ENCODE measurements at places on chromosomes 11 and 22.

DNA sequence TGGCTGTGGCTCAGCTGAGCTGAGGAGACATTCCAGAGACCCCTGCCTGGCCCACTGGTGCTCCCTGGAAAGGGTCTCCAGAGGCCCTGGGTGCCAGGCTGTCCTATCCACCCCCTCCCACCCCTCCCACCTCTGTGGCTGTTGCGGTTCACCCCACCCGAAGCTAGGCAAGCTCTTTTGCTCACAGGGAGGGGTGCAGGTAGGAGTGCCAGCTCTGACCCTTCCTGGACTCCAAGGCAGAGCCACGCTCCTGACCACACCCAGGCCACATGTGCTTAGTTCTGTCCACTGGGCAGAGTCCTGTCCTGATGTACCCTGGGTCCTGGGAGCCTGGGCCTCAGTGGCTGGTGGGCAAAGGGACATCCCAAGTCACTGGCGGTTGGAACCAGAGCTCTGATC, 16.4 kb downstream of the IL17REL start:
- no peak for DNase-seq

GRCh38 chr11:117876341-117877119, at the start of gene FXYD6:
Gene FXYD6, minus strand, starts transcription at chr11:117876658. Its CDS starts 33,882 bp downstream, at chr11:117842776.
- peak; percentile 93 for DNase-seq

GRCh38 chr22:44107340-44107739, 73.4 kb upstream of the PARVG start:
- DNase-seq = no peak

DNA sequence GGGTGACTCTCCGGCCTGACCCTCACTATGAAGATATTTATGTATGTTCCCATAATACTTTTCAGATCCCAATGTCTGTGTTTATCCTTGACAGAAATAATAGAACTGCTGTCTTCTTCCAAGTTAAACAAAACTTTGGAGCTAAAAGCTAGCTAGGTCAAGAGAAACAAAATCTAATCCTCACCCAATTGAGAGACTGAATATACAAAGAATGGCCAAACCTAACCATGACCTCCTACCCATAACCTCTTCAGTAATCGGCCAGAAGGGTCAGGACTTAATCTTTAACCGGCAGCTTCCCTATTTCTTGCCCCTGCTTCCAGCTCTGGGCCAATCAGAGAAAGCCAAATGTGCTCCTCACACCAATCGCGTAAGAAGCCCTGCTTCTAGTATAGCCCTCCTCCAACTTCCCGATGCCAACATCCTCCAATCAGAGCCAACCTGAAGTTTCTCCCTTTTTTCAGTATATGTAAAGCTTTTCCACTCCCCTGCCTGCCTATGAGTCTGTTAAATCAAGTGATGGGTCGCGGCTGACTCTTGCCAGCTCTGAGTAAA, 1.7 kb upstream of the DDX6 start:
- no peak for DNase-seq

DNA sequence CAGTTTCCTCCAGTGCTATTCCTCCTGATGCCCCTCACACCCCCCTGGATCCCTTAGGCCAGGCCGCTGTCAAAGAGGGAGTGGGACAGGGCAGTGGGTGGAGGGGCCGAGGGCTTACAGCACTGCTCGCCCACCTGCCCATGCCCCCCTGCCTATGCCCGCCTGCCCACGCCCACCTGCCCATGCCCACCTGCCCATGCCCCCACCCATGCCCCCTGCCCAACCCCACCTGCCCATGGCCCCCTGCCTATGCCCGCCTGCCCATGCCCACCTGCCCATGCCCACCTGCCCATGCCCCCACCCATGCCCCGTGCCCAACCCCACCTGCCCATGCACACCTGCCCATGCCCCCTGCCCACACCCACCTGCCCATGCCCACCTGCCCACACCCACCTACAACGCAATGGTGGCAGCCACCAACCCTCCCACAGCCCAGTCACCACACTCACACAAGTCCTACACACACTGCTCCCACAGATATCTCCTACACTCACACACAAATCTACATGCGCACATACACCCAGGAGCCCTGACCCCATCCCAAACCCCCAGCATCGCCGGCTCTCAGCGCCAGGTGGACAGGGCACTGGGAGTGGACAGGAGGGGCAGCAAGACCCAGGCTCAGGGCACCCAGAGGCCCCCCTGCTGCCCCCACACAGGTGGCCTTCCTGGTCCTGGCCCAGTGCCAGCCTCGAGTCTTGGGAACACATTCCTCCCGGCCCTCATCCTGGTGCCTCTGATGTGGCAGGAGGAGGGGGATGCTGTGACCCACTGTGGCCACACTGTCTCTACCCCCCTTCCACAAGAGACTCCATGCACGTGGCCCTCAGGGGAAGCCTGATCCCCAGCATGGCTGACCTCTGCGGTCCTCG, 61.8 kb downstream of the CYTH4 start:
- peak; percentile 27 for DNase-seq

DNA sequence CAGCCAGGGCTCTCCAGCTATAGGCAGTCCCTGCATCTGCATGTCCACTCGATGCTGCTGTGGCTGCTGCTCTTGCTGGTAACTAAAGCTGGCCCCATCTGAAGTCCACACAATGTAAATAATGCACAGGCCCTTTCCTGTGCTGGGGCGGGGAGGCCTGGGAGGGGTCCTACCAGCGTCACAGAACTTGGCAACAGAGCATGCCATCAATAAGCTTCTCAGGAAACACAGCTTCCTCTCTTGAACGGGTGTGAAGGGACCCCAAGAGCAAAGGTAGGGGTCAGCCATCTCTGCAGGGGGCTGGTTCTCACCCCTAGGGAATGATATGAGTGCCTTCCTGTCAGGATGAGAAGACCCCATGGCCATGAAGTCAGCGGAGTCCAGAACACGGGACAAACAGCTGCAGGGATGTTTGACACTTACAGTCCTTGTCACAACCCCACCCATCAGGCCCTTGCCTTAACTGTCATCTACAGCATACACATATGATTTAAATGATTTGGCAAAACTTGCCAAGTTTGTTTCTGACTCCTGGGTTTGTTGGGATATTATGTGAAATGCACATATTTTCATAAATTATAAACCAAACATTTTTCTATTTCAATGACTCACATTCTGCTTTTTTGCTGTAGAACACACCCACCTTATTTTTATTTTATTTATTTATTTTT, 39.1 kb upstream of the LYVE1 start:
- DNase-seq = no peak

DNA sequence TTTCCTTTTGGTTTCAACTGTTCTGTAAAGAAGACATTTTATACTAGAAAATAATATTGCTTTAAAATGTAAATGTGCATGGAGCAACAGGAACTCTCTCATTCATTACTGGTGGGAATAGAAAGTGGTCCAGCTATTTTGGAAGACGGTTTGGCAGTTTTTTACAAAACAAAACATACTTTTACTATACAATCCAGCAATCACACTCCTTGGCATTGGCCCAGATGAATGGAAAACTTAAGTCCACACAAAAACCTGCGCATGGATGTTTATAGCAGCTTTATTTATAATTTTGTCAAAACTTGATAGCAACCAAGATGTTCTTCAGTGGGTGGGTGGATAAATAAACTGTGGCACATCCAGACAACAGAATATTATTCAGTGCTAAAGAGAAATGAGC, 49.9 kb upstream of the SEPTIN5 start:
- DNase-seq = no peak

- DNase-seq = no peak
Measured at GRCh38 chr11:115052601-115053000, 374.3 kb downstream of the NXPE2 start.

DNA sequence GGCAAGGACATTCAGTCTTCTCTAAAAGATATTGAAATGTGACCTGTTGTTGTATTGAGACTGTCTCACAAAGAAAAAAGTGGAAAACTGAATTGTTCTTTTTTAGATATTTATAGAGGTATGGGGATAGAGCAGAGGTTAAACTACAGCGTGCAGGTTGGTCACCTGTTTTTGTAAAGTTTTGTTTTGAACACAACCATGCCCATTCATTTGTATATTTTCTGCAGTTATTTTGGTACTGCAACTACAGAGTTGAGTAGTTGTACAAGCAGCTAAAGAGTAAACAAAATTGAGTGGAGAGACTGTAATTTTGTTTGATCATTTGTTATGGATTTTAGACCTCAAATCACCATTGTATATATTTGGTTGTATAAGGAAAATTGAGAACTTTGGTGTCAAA, 11.3 kb downstream of the EED start:
- no peak for DNase-seq

GRCh38 chr11:118109231-118109630, 22.5 kb upstream of the SMIM35 start:
- DNase-seq = no peak

- DNase-seq = no peak
Measured at GRCh38 chr11:3231550-3231850, 717 bp downstream of the MRGPRE start.

GRCh38 chr22:17980015-17980590, 44.3 kb downstream of the MICAL3 start:
- no peak for DNase-seq

- DNase-seq = no peak
Measured at GRCh38 chr11:130051082-130051481, 18.6 kb upstream of the APLP2 start.

GRCh38 chr11:76601272-76601671, 69.3 kb downstream of the LRRC32 start:
- no peak for DNase-seq

- no peak for DNase-seq
Measured at GRCh38 chr11:86735451-86736290, 63.3 kb upstream of the ME3 start.

DNA sequence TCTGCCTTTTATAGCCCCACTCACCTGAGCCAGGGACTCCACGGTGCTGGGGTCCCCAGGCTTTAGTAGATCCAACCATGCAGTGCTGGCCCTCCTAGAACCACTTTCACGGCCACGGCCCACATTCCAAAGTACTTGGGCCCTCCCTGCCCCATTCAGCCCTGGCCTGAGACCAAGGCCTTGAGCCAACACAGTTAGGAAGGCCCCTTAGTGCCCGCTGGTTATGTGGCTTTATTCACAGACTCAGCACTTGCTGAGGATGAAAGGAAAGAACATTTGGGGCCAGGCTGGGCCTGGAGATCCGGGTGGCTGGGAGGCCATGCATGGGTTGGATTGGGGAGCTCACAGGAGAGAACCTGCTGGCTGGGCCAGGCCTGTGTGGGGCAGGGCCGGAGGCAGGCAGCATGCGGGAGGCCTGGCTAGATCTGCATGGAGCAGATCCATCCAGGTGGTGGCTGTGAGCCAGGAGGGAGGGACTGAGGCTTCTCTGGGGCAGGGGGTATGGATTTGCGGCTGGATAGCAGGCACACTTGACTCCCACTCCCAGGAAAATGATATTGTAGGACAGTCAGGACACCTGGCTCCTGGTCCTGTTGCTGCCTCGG, 12.6 kb downstream of the CHRM1 start:
- DNase-seq = no peak

DNA sequence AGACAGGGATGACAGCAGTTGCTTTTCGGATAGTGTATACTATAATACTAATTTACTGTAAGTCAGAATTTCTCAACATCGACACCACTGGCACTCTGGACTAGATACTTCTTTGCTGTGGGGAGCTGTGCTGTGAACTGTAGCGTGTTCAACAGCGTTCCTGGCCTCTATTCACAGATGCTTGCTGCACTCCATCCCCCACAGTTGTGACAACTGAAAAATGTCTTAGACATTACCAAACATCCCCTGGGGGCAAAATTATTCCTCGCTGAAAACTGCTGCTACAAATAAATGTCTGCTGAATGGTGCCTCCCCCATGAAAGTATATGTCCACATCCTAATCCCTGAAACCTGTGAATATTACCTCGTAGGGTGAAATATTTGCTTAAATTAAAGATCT, 7.5 kb upstream of the SLC15A3 start:
- DNase-seq = no peak

DNA sequence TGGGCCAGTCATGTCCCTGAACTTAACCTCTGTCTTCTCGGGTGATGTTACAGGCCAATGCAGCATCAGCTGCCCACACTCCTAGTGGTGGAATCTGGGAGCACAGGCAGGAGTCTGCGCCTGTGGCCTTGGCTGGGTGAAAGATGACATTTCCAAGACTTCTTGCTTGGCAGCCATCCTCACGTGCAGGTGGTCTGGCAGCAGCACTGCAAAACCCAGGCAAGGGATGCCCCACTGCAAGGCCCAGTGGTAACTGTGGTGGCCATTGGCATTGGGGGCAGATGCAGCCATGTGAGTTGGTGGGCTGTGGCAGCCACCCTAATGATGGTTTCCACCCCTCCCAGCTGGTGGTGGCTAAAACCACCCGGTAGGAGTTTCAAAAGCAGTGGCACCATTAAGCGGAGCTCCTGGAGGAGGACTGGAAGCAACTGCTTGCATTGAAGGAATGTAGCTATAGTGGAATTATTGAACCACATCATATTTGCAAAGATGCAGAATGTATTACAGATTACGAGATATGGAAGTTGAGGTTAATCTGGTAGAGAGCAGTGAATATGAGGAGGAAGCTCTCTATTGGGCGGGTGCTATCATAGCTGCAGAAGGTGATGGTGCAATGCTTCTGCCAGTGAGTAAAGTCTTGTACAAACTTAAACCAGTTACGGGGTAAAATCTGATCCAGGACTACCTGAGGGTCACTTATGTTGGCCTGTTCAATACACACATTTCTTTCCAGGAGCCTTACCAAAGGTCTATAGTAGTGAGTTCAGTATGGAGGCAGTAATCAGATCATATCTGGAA, 120.7 kb upstream of the TOP3B start:
- DNase-seq = no peak

DNA sequence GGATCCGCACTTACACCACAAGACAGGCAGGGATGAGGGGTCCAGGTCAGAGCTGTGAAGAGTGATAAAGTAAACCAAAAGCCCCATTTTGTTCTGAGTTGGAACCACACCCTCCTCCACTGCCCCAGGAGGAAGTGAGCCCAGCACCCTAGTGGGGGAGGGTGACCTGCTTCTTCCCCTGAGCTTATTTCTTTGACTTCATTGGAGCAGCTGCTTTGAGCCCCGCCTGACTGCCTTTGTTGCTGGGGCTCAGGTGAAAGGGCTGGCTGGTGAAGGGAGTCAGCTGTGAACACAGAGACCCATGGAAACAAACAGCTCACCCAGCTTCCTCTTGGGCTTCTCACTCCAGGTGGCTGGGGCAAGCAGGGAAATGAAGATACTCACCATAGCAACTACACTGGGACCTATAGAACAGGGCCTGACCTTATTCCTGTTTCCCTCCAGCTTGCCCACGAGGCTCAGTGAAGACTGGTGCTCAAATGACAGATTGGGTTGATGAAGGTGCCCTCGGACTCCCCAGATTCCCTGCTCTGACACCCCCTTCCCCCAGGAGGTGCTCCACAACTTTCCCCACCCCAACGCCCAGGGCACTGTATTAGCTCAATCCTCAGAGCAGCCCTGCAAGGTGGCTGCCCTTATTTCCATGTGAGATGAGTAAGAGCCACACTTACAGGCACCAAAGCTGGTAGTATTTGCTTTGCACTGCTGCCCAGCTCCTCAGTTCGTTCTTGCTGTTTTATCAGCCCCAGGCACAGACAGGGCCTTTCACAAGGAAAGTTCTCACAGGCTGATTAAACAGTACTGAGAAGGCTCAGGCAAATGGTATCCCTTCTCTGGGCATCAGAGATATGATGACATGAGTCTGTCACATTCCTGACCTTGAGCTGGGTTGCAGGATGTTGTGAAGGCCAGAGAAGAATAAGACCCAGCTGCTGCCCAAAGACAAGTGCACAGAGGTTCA, 2.4 kb downstream of the UCP2 start:
- DNase-seq = peak; percentile 82

GRCh38 chr11:44977493-44977984, 26.9 kb upstream of the TP53I11 start:
- DNase-seq = no peak

All from NCI-H1417 (cell line).